ENCODE measurements at places on chromosomes 11 and 22. TPM values are rescaled to one million over a fixed set of nuclear protein-coding genes. Genes with fewer than 3 reads are reported as not detected.

GRCh38 chr22:35703861-35704584 lies 13.6 kb upstream of the APOL5 start:
- no peak for DNase-seq

DNA sequence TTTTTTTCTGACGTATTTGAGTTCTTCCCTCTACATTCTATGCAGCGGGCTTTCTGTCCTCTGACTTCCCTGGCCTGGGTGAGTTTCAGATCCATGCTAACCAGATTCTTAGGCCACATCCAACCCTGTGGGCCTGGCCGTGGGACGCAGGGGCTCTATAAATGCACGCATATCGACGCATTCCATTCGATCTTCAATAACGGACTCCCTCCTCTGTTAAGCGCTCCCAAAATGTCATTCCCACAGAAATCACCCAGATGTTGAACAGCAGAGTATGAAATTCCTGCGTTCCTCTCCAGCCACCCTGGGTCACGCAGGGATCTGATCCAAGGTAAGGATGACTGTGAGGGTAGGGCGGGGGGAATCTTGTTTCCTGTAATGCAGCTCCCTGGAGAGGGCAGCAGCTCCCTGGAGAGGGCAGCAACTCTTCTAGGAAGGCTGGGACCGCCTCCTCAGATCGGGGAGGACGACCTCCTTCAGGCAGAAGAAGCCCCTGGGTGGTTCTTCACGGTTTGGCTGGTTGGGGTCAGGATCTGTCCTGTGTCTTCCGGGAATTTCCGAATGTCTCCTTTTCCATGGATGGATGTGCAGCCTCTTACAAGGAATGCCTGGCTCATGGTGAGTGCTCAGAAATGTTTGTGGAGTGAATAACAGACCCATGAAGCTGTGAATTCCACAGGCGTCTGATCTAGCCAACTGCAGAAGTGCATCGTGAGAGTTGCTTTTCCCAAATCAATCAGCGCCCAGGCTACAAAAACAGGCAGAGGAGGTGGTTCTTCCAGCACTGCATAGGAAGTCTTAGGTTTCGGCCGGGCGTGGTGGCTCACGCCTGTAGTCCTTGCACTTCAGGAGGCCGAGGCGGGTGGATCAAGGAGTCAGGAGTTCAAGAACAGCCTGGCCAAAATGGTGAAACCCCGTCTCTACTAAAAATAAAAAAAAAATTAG lies 12.2 kb downstream of the MRGPRD start:
- DNase-seq: peak; percentile 59

GRCh38 chr22:39414886-39415285 lies 15.3 kb downstream of the TAB1 start:
- no peak for DNase-seq

DNA sequence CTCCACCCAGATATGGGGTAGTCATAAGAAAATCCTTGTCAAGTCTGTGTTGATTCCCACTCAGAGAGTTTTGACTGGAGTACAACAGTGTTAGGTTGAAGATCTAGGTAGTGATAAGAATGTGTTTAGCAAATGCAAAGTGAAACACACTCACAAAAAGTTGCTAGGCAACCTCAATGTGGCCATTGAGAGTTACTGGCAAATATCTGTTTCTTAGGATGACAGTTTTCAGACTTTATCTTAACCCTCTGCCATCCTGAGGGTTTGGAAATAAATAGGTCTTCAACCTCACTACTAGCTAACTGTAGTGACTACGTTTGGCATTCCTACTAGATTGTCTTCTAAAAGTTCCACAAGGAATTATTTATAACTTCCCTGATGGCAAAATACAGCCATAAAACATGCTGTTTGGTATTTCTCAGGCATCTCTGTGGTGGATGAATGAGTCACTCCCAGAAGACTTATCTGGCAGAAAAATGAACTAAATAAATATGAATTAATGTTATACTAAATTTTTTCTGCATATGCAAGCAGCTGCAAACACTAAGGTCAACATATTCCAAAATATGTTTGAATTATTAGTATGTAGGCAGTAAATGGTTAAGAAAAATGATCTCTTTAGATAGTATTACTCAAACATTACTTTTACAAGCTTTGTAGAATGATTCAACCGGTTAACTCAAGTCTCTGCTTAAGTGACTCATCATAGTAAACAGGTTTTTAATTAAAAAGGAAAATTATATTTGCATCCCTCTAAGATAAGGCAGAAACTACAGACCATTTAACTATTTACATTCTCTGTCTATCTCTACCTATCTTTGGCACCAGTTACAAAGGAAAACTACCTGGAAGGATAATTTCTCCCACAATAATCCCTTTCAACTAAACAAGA lies 17.1 kb upstream of the SYTL2 start:
- no peak for DNase-seq

GRCh38 chr11:93051186-93051585 lies 81.7 kb downstream of the MTNR1B start:
- no peak for DNase-seq

MRPL11 gene
- polyA plus RNA-seq: 97.3 TPM

DNA sequence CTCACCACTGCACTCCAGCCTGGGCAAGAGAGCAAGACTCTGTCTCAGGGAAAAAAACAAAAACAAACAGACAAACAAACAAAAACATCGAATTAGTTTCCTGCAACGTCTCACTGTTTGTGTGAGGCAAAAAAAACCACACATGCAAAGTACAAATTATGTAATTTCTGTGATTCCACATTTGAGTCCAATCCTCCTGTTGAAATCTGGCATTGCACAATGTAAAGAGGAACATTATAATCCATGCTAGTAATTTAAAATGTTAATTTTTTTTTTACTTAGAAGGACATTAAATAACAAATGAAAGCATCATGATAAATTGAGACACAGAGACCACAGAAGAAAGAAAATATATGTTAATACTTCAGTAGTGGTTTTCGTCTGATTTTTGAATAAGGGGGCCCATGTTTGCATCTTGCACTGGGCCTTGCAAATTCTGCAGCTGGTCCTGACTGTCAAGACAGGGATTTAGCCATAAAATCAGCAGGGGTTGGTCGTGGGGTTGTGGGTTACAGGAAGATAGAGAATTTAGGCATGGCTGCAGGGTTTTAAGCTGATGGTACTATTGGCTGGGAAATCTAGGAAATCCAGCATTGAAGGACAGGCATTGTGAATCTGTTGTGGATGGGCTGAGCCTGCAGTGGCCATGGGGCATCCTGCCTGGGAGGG lies 102.6 kb upstream of the ALDH3B2 start:
- DNase-seq: no peak

- DNase-seq: no peak
Observed at GRCh38 chr11:47243454-47243853, 5.2 kb downstream of the ACP2 start.
